H9 (cell line): ENCODE measurements at places on chromosomes 11 and 22. TPM values are rescaled to one million over a fixed set of nuclear protein-coding genes. Genes with fewer than 3 reads are reported as not detected.

CALCB gene
- not detected in 2 replicates for total RNA-seq

GRCh38 chr11:32723332-32723731 lies 71.1 kb downstream of the CCDC73 start:
- no peak for DNase-seq
- H3K27ac ChIP-seq: no peak overlapping the region
- no peaks in the 10 kb centered on the region for H3K4me1 ChIP-seq
- no peaks in the 10 kb centered on the region for H3K27me3 ChIP-seq

- no peak for DNase-seq
- no peaks in the 10 kb centered on the region for H3K27me3 ChIP-seq
Observed at GRCh38 chr11:70489276-70489675, 90.9 kb downstream of the CTTN start.

PNPLA3 gene
- 16.5 and 17.5 TPM in 2 replicates for total RNA-seq

GRCh38 chr11:35238882-35239281 lies 99.9 kb downstream of the CD44 start:
- H3K27ac ChIP-seq: no peak overlapping the region
- H3K36me3 ChIP-seq: 0 out of 2 replicates have a peak, but pooled peaks cover 4% of the 10 kb centered on the region
- no peak overlapping the region for H3K4me3 ChIP-seq
- H3K4me1 ChIP-seq: peaks cover 1% of the 10 kb centered on the region; the same call in 1 of the 2 replicates
- DNase-seq: no peak

- H3K4me1 ChIP-seq: no peaks in the 10 kb centered on the region; the same call in 1 of the 2 replicates
- no peak overlapping the region for H3K4me3 ChIP-seq
Observed at GRCh38 chr22:43554259-43554636, 142.4 kb downstream of the MPPED1 start.
